ENCODE measurements at places on chromosomes 6 and 20. TPM values are rescaled to one million over a fixed set of nuclear protein-coding genes. Genes with fewer than 3 reads are reported as not detected.

TTK gene
- 2.5 TPM for total RNA-seq

HSPA1B gene
- 113 TPM for total RNA-seq

PRICKLE4 gene
- 0.36 TPM for total RNA-seq

SPTLC3 gene
- total RNA-seq = 3.9 TPM

TCF15 gene
- total RNA-seq = not detected

VIP gene
- 0.10 TPM for total RNA-seq

ADNP gene
- total RNA-seq = 49.5 TPM

NKX2-2 gene
- not detected for total RNA-seq

NUS1 gene
- 22.9 TPM for total RNA-seq
